ENCODE measurements at places on chromosomes 4 and X. TPM values are rescaled to one million over a fixed set of nuclear protein-coding genes. Genes with fewer than 3 reads are reported as not detected.

VCX3B gene
- not detected for polyA plus RNA-seq

DCAF4L1 gene
- polyA plus RNA-seq, result 0.35 TPM

TBCK gene
- 23.1 TPM for polyA plus RNA-seq

NDNF gene
- polyA plus RNA-seq, result 6.7 TPM

HNRNPH2 gene
- polyA plus RNA-seq, result 58.0 TPM

DMP1 gene
- 0.05 TPM for polyA plus RNA-seq

NIPAL1 gene
- 4.5 TPM for polyA plus RNA-seq

GRCh38 chrX:6307156-6307555 is 78.5 kb upstream of the NLGN4X start:
- no peak for DNase-seq

- no peak for DNase-seq
Observed at GRCh38 chr4:48051078-48051477, 34.5 kb downstream of the NIPAL1 start.

DNA sequence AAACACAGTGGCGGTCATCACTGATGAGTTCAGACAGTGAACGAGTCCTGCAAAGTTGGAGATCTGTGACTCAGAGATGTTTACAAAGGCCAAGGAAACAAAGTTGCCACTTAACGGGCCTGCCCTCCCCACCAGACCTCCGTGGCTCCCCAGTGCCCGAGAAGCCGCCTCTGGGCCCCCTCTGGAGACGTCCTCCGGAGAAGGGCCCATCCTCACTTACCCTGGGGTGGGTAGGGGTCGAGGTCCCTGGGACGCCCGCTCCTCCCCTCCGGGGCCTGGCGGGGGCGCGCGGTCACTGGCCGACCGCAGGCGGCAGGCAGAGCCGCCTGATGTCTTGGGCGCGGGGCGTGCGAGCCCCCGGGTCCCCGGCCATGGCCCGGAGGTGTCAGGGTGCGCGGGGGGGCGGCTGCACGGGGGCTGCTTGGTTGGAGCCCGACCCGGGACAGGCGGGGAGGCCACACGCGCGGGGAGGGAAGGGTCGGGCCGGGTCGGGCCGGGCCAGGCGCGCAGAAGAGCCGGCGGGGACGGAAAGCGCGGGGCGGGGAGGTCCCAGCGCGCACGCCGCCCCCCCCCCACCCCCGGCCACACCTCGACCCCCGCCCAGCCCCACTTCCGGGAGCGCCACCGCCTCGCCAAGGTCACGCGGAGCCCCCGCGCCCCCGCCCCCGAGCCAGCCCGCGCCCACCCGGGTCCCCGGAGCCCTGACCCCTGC is 529 bp downstream of the DHRSX start:
- no peak for DNase-seq

- no peak for DNase-seq
Observed at GRCh38 chrX:39875834-39876628, 221.7 kb downstream of the BCOR start.

DNA sequence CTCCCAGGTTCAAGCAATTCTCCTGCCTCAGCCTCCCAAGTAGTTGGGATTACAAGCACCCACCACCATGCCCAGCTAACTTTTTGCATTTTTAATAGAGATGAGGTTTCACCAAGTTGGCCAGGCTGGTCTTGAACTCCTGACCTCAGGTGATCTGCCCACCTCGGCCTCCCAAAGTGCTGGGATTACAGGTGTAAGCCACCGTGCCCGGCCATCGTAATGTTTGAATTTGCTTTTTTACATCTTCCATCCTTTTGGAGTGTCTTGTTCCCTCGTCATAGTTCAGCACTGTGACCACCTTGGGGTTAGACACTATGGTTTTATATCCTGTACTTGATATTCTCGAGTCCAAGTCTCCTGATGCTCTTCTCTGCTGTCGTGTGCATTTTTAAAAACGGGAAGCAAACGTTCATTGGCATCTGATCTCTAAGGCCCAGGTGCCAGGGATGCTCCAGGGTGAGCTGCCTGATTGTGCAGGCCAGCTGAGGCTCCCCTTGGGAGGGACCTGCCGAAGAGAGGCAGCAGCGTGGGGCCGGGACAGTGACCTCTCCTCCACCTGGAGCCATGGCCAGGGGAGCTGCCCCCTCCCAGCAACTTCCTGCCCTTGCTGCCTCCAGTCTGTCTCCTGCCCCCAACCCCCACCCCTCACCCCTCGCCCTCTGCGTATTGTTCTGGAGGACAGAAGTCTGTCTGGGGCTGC is 16.7 kb downstream of the DGKQ start:
- no peak for DNase-seq

DNA sequence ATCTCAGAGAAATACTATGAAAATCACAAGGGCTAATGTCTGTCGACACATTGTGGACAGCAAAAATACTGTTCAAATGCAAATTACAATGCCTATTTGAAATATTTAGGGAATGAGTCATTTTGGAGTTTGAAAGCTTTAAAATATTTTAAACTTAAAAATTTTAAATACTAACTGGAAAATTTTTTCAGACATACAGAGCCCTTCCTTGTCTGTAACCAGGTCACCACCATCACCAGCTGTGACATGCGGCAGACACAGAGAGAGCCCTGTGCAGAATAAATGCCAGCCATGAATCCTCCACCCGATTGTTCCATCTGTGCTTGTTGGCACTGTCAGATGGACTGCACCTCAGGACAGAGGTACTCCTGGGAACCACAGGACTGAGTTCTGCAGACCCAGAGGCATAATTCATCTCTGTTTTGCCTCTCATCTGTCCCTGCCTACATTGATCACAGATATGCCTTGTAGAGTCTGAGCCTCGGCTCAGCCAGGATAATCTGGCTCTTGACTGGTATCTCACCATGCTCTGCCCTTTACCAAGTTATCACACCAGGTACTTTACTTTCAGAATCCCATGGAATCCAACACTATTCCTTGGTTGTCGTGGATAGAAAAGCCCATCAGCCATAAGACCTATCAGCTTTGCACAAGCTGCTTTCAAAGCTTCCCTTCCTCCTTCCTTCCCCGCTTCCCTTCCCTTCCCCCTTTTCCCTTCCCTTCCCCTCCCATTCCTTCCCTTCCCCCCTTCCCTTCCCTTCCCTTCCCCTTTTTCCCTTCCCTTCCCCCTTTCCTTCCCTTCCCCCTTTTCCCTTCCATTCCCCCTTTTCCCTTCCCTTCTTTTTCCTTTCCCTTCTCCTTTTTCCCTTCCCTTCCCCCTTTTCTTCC is 67.2 kb downstream of the TBC1D9 start:
- DNase-seq, result no peak

DNA sequence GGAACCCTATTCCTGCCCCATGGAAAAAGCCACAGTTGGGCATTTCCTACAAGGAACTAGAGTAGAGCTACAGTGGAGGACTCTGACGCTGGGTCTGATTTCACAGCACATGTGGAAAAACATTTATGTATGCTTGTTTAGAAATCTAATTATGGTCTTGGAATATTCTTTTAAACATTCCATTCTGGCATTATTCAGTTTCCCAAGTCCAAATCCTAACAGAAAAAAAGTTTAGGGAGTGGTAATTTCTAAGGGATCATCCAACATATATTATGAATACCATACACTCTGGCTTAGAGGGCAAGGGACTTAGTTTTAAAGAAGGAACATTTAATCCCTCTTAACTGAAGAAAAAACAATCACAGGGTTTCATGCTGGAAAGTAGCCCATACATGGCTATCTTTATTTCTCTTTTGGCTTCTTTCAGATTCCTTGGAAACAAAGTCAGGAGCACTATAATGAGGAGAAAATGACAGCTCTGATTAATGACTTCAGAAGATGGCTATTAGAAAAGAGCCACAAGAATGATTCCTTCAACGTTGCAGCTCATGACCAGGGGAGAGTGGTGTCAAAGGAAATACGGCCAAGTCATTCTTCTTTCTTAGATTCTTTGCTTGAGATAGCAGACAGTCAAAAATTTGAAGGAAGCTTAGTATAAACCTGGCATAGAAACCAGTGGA is 56.1 kb downstream of the CNGA2 start:
- peak; percentile 44 for DNase-seq

GRCh38 chr4:139735381-139736273 is 70.0 kb downstream of the MGST2 start:
- DNase-seq, result no peak

- DNase-seq, result no peak
Observed at GRCh38 chr4:52714597-52715254, 36.5 kb downstream of the ERVMER34-1 start.

- no peak for DNase-seq
Observed at GRCh38 chr4:1295405-1296055, 5.8 kb downstream of the MAEA start.

DNA sequence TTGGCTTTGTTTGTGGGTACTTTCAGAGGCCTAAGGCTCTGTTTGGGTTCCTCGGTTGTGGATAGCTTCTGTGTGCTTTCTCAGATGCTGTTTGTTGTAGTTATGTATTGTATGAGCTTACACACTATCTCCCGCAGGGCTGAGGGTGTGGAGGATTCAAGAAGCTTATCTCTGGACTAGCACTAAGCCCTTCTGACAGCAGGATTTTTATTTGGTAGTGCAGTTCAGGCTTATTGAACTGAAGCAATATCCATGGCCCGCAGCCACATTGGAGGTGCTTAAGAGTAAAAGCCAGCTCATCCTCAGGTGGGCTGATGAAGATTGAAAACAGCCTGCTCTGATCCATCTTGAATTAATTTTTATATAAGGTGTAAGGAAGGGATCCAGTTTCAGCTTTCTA is 128.2 kb downstream of the RASGEF1B start:
- no peak for DNase-seq

DNA sequence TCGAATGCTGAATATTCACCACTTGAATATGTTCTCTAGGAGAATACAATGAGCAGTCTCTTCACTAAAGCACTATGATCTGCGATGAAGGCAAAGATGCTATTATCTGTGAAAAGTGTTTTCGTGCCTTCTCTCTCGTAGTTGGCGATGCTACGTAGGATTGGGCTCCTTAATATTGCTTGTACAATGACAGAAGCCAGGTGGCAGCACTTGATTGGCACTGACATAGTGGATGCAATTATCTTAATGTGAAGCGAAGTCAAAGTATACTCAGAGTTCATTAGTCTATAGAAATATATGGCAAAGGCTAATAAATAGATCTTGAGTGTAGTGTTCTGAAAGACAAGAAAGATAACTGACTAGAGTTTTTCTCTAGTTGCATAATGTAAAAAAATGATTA is 1135.7 kb upstream of the AGA start:
- DNase-seq, result no peak

GRCh38 chr4:6851962-6852361 is 57.7 kb upstream of the TBC1D14 start:
- no peak for DNase-seq

GRCh38 chr4:25609976-25610375 is 45.7 kb upstream of the SLC34A2 start:
- no peak for DNase-seq

DNA sequence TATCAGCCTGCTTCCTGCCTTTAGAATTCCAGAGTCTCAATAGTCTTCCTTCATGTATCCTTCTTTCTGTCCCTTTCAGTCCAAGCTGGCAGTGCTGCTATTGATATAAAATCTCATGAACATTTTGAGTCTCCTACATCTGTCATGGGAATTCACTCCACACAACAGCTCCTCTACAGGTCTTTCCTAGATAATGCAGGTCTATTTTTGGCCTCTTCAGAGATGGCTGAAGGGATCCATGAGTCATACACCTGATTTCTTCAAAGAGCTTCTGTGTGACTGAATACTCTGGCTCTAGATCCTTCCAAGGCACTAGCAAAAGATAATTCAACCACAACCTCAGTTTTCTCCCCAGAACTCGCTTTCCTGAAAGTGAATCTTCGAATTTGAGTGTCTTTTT is 115.4 kb downstream of the STPG2 start:
- no peak for DNase-seq

DNA sequence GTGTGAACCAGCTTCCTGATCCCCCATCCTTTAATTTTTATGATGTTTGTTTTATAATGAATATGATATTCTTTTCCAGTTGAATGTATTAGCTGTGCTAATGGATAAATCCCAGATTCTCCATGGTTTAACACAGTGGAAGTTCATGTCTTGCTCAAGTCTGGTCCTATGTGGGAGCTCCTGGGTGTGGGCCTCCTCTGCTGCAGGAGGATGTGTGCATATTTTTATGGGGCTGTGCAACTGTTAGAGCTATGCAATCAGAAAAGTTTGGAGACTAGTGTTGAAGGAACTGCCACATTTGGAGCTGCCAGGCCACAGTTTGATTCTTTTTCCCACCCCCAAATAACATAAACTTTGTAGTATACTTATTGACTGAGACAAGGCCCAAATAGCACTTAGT is 24.8 kb downstream of the MGST2 start:
- DNase-seq, result no peak

GRCh38 chr4:114180481-114180880 is 201.0 kb upstream of the ARSJ start:
- no peak for DNase-seq

DNA sequence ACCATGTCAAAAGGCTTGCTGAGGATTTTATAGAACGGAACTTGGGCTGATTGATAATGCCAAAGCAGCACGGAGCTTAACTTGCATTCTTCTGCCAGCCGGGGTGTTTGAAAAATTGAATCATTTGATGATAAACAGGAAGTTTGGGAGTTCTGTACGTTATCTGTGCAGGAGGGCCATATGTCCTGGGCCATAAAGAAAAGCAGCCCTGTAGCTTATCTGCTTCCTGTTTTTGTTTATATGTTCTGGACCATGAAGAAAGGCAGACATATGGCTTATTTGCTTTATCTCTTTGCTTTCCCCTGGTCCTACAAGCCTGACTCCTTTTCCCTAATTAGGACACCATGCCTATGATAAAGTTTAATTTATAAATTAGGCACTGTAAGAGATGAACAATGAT is 62.4 kb downstream of the HOPX start:
- DNase-seq, result no peak

- no peak for DNase-seq
Observed at GRCh38 chr4:56245547-56246232, 141.6 kb downstream of the AASDH start.

DNA sequence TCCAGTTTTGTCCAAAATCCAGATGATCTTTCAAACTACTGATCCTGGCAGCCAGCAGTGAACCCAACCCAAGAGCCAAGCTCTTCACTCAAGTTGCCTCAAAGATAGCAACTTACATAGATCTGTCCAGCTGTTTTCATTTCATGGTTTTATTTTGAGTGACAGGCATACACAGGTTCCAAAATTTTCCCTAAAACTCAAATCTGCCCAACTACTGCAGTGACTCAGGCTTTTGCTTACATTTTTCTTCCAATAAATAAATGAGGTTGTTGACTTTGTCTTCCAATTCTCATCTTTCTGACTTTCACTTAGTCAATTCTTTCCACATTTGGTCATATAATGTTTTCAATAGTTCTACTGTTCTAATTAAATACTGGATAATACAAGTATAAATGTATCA is 158.8 kb downstream of the TECRL start:
- no peak for DNase-seq

GRCh38 chr4:59983852-59984251 is 1216.3 kb upstream of the ADGRL3 start:
- no peak for DNase-seq

GRCh38 chr4:187547316-187547715 is 448.3 kb upstream of the ZFP42 start:
- DNase-seq, result peak; percentile 6
